Naive thymus-derived CD8-positive, alpha-beta T cell (primary cell): ENCODE measurements at places on chromosomes 7 and 10. TPM values are rescaled to one million over a fixed set of nuclear protein-coding genes. Genes with fewer than 3 reads are reported as not detected.
A peak's percentile ranks its signal among the peaks of the same experiment; 100 is the strongest.

IFIT1 gene
- 2.9 TPM for total RNA-seq

TSPAN12 gene
- not detected for total RNA-seq

- peak overlapping the region; percentile 57 for H3K4me3 ChIP-seq
- peaks cover 27% of the 10 kb centered on the region for H3K36me3 ChIP-seq
- peaks cover 29% of the 10 kb centered on the region for H3K4me1 ChIP-seq
- H3K27ac ChIP-seq = peak overlapping the region; percentile 81
These were observed 287.2 kb upstream of the MKLN1 start for GRCh38 chr7:131040467-131040932.

DNA sequence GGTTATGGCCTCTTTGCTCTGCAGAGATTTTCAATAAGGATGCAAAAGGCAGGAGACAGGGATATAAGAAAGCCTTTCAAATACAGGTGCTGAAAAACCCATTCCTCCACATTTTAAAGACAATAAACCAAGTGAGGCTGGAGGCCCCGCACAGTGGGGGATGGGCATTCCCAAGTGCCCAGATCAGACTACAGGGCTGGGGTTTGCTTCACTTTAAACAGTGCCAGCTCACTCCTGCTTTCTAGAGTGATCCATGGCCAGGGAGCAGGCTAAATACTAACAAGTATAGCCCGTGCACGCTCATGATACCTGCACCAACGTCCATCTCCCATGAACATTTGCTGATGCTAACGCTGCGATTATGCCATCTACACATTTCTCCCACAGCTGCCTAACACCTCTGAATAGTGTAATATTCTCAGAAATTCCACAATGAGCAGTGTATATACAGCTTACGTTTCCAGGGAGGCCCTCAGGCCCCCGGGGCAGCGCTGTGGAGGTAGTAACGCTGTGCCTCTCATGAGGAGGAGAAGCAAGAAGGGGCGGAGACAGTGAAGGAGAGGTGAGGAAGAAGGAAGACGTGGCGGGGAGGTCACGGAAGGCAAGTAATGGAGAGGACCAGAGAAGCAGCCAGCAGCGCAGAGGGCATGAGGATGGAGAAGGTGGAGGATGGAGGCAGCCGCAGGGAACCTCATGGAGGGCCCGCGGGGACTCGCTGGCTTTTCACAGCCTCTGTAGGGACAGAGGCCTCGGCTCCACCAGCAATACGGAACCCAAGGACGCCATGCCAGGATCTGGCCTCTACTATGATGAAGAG, 141.7 kb downstream of the USP6NL start:
- DNase-seq = no peak
- H3K27ac ChIP-seq = no peak overlapping the region
- peaks cover 3% of the 10 kb centered on the region for H3K36me3 ChIP-seq
- H3K4me3 ChIP-seq = no peak overlapping the region
- no peaks in the 10 kb centered on the region for H3K27me3 ChIP-seq

GRCh38 chr7:83486536-83486935, 162.4 kb downstream of the SEMA3E start:
- no peaks in the 10 kb centered on the region for H3K4me1 ChIP-seq
- no peaks in the 10 kb centered on the region for H3K36me3 ChIP-seq
- H3K27me3 ChIP-seq = no peaks in the 10 kb centered on the region
- no peak for DNase-seq
